GM12891 (cell line): ENCODE measurements at places on chromosomes 5 and 9.

DNA sequence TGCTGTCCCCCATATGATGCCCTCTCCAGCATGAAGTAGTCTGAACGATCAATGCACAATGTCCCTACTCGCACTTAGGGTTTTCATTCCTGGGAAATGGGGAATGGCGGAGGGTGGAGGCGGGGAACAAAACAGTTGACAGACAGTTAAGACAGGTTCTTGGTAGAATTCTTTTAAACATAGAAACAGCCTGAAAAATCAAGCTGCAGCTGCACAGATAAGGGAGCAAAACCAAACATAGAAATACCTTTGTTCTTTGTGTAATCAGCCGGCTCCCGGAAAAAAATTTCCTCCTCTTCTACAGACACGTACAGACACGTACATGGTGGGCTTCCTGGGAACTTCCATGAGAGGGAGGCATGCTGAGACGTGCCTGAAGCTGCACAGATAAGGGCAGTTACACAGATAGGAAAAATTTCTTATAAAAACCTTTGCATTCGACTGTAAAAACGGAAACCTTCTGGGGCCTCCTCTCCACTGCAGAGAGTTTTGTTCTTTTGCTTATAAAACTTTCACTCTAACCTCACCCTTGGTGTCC is 662.4 kb upstream of the PTPRD start:
- no peak for DNase-seq

DNA sequence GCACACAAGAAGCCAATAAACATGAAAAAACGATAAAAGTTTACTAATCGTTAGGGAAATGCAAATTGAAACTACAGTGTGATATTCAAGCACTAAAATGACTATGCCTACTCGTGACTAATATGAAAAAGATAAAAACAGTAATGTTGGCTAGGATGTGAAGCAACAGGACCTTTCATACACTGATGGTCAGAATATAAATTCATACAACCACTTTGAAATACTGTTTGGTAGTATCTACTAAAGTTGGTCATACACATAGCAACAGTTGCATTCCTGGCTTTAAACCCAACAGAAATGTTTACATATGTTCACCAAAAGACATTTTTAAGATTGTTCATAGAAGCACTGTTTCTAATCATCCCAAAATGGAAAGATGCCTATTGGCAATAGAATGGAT is 24.3 kb downstream of the FBXO38 start:
- DNase-seq, result no peak

DNA sequence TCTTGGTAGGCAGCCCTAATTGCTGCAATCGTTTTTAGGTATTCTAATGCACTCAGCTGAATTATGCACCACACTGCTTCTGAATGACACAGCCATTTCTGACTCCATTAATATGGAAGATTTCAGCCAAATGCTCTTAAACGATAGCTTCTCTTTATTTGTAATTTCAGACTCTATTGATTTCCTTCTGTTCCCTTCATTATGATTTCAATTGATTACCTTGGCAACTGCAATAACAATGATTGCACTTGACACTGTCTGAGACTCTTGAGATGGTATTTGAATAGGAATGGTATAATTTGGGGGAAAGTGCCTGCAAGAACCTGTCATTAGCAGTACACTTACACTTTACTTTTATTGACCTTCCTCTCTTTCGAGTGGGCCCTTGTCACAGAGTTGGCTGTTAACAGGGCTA is 296.1 kb upstream of the DMAC1 start:
- no peak for DNase-seq

- DNase-seq, result no peak
Measured at GRCh38 chr9:92754091-92754745, 10.4 kb downstream of the BICD2 start.

DNA sequence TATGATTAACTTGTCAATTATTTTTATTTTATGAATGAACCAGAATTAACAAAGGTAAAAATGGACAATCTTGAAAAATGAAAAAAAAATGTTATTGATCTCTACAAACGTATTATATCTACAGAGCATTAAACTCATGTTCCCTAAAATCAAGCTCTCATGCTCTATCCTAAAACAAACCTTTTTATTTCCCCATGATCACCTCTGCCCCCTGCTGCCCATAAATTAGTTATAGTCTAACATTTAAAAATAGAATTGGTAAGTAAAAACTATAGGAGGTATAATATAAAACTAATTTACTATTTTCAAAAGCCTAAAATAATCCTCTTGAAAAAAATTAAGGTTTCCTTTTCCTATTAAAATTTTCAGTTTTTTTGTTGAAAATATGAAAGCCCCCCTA is 168.0 kb upstream of the POU5F2 start:
- DNase-seq, result no peak

- no peak for DNase-seq
Measured at GRCh38 chr9:21252721-21253547, 13.1 kb upstream of the IFNA14 start.
